ENCODE measurements at places on chromosomes 5 and 9.

DNA sequence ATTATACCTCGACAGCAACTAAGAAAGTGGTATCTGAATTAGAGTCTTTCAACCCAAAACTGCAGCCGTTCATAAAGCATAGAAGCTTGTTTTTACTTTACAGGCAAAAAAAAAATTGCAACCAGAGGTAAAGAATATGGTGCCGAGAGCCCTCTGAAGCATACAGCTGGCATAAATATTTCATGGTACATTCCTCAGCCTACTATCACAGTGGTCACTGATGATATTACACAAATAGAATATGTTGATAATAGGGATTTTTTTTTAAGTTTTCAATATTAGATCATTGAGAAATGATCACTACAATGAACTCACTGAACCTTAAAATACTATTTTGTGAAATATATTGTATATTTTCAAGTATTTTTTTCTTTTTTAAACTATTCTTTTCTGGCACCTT is 6.2 kb upstream of the SMC2 start:
- DNase-seq, result no peak
- no peak overlapping the region for H3K27ac ChIP-seq
- H3K36me3 ChIP-seq, result no peaks in the 10 kb centered on the region
- no peak overlapping the region for H3K4me3 ChIP-seq
- H3K27me3 ChIP-seq, result no peaks in the 10 kb centered on the region

DNA sequence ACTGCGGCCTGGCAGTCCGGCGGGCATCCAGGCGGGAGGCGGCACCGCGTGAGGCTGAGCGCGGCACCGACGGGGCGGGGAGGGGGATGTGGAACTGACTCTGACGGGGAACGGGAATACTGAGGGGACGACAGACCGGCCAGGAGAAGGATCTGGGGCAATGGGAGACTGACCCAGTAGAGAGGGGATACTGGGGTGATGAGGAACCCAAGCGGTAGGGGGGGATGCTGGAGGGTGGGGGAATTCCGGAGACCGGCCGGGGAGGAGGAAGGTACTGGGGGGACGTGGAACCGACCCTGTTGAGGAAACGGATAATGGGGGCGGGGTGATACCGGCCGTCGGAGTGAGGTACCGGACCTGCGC is 423 bp downstream of the IPPK start:
- peak; percentile 60 for DNase-seq
- peak overlapping the region; percentile 66 for H3K4me3 ChIP-seq
- H3K36me3 ChIP-seq, result no peaks in the 10 kb centered on the region

- no peaks in the 10 kb centered on the region for H3K27me3 ChIP-seq
- H3K36me3 ChIP-seq, result no peaks in the 10 kb centered on the region
- DNase-seq, result no peak
- H3K4me3 ChIP-seq, result no peak overlapping the region
These were observed 38.2 kb downstream of the MRPL36 start for GRCh38 chr5:1761453-1761755.

GRCh38 chr5:107056278-107056677 is 614.5 kb downstream of the EFNA5 start:
- no peaks in the 10 kb centered on the region for H3K4me1 ChIP-seq
- no peaks in the 10 kb centered on the region for H3K27me3 ChIP-seq
- no peaks in the 10 kb centered on the region for H3K36me3 ChIP-seq
- H3K27ac ChIP-seq, result no peak overlapping the region
- DNase-seq, result no peak

- H3K4me3 ChIP-seq, result no peak overlapping the region
- no peak overlapping the region for H3K27ac ChIP-seq
- no peaks in the 10 kb centered on the region for H3K36me3 ChIP-seq
- no peaks in the 10 kb centered on the region for H3K4me1 ChIP-seq
- no peak for DNase-seq
These were observed 539.1 kb downstream of the CDK5RAP2 start for GRCh38 chr9:120040896-120041295.

DNA sequence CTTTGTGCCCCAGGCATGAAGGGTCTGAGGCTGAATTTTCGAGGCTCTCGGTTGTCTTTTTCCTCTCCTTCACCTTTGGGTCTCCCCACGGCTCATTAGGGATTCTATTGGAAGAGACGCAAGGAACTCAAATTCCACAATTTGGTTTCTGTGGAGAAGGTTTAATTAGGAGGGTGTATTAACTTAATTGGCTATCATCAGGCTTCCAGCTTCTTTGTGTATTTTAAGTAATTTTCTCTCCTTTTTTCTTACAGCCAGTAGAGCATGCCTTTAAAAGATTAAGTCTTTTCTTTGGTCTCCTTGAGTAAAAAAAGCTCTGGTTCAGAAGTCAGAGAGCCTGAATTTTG is 115.4 kb downstream of the PDZD2 start:
- DNase-seq, result no peak
- no peak overlapping the region for H3K27ac ChIP-seq
- no peak overlapping the region for H3K4me3 ChIP-seq
- H3K4me1 ChIP-seq, result no peaks in the 10 kb centered on the region
- no peaks in the 10 kb centered on the region for H3K27me3 ChIP-seq

DNA sequence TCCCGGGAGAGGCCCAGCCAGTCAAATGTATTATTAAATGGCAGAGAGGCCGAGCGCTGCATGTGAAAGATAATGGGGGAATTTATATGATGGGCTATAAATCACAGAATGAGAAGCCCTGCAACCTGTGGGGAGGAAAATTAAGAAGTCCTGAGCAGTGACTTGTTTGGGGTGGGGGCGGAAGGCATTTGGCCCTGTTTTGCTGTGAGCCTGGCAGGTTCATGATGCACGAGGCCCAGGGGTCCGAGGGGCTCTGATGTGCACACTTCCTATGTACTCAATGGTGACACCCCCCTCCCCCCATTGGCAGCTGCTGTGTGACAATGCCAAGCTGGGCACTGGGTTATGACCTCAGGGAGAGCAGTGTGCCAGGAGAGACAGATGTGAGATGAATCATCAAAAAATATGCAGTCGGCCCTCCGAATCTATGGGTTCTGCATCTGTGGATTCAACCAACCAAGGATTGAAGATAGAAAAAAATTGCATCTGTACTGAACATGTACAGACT is 13.7 kb upstream of the DAB2IP start:
- no peaks in the 10 kb centered on the region for H3K27me3 ChIP-seq
- H3K4me1 ChIP-seq, result peaks cover 9% of the 10 kb centered on the region
- peak; percentile 79 for DNase-seq
- H3K36me3 ChIP-seq, result no peaks in the 10 kb centered on the region
- H3K27ac ChIP-seq, result no peak overlapping the region
- H3K4me3 ChIP-seq, result no peak overlapping the region

- H3K27ac ChIP-seq, result no peak overlapping the region
- DNase-seq, result peak; percentile 44
- peaks cover 7% of the 10 kb centered on the region for H3K4me1 ChIP-seq
These were observed 5.1 kb upstream of the AHRR start for GRCh38 chr5:316210-317085.

- no peaks in the 10 kb centered on the region for H3K36me3 ChIP-seq
- H3K4me3 ChIP-seq, result no peak overlapping the region
- H3K4me1 ChIP-seq, result no peaks in the 10 kb centered on the region
- H3K27ac ChIP-seq, result no peak overlapping the region
These were observed 134.0 kb upstream of the RASEF start for GRCh38 chr9:83196946-83197345.

GRCh38 chr9:134811673-134812342 is 68.8 kb upstream of the FCN2 start:
- DNase-seq, result no peak
- H3K4me1 ChIP-seq, result no peaks in the 10 kb centered on the region
- no peaks in the 10 kb centered on the region for H3K36me3 ChIP-seq
- H3K27me3 ChIP-seq, result no peaks in the 10 kb centered on the region
- no peak overlapping the region for H3K27ac ChIP-seq

DNA sequence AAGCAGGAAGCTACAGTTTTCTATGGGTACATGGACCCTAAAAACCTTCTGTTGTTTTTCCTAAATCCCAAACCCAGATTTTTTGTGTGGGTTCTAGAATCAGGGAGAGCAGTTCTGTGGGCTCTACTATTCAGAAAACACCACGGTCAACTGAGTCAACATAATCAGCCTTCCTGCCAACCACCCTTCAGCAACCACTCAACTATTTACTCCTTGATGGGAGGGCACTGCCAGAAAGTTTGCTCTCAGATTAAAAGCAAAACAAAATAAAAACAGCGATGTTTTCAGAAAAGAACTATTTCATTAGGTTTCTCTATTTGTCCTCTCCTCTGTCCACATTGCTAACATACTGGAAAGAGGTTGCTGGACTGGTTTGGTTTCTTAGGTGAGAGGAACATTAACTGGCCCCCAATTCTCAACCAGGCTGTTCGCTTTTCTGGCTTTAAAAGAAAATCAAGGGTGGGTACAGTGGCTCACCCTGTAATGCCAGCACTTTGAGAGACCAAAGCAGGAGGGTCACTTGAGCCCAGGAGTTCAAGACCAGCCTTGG is 72.3 kb downstream of the GCNT1 start:
- H3K4me1 ChIP-seq, result no peaks in the 10 kb centered on the region
- no peak overlapping the region for H3K27ac ChIP-seq
- no peaks in the 10 kb centered on the region for H3K36me3 ChIP-seq
- DNase-seq, result no peak
- H3K4me3 ChIP-seq, result no peak overlapping the region

Measured in adrenal gland (tissue), 19 donors.